Stimulated activated CD8-positive, alpha-beta memory T cell treated with anti-CD3 and anti-CD28 coated beads, Interleukin-15, amount 100 ng/mL, for 24 hours (primary cell): ENCODE measurements at places on chromosomes 11 and 22.

GRCh38 chr11:67640758-67641337 lies 1.3 kb upstream of the TBX10 start:
- DNase-seq: no peak

DNA sequence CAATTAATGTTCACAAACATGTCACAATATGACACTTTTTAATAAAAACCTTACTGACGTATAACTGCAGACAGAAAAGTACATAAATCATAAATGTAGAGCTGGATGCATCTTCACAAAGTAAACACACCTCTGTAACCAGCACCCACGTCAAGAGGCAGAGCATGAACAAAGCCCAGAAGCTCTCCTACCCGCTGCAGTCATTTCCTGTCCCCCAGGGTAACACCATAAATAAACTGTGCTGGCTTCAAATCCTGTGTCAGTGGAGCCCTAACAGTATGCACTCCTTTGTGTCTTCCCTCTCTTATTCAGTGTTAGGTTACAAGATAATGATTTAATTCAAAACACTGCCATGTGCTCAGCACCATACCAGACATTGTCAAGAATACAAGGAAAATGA lies 5.7 kb downstream of the SYT13 start:
- DNase-seq: no peak

DNA sequence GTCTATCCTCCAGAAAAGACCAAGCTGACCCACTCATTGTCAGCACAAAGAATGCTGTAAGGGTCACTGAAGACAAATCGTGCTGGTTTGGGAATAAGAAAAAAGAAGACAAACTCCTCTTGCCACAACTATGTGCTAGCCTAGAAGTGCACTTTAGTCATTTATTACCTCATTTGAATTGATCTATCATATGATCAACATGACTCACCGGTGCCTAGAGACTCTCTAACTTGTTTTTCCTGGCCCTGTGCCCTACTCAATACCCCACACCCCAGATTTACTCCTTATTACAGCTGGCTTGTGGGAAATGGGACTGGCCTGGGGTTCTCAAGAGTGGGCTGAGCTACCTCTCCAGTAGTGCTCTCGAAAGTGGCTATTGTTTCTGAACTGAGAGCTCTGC lies 35.9 kb upstream of the HORMAD2 start:
- no peak for DNase-seq

GRCh38 chr11:76256448-76256847 lies 50.1 kb upstream of the WNT11 start:
- no peak for DNase-seq

GRCh38 chr11:2449548-2450320 lies 4.9 kb downstream of the KCNQ1 start:
- no peak for DNase-seq

- DNase-seq: no peak
Observed at GRCh38 chr11:38131535-38131934, 1533.5 kb upstream of the RAG2 start.

DNA sequence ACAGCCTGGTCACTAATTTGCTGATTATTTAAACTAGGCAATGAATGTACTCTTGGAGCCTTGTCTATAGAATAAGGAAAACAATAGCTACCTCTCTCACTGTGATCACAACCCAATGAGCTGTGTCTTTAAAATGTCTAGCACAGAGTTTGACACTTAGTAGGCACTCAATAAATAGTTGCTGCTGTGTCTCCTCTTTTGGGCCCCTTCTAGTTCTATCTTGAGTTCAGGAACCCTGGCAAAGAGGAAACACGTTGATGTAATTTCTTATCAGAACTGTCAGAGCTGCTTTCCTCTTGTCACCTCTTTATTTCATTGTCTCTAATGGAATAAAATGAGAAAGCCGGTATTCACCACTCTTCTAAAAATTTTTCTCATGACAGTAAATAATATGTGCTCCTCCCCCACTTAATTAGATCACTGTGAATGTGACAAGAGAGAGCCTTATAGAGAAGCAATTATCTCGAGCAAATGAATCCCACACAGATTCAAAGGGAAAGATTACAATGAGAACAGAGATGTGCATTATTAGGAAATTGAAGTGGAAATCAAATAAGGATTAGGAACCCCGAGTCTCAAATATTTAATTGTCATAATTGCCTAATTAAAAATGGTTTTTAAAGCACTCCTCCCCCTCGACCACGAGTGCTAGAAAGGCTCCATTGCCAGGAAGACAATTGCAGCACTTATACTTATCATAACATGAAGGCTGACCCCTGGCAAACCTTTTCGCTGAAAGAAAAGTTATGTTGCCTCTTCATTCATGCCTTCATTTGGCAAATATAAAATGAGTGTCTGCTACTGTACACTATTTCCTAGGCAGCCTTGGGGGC lies 175.0 kb upstream of the BDNF start:
- no peak for DNase-seq

DNA sequence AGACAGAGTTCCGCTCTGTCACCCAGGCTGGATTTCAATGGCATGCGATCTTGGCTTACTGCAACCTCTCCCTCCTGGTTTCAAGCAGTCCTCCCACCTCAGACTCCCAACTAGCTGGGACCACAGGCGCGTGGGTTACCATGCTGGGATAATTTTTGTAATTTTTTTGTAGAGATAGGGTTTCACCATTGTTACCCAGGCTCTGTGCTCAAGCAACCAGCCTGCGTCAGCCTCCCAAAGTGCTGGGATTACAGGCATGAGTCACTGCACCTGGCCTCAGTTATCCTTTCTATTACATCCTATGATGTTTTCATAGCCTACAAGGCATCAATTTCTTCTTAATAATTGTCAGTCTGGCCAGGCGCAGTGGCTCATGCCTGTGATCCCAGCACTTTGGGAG lies 36.5 kb downstream of the LRRC74B start:
- no peak for DNase-seq

DNA sequence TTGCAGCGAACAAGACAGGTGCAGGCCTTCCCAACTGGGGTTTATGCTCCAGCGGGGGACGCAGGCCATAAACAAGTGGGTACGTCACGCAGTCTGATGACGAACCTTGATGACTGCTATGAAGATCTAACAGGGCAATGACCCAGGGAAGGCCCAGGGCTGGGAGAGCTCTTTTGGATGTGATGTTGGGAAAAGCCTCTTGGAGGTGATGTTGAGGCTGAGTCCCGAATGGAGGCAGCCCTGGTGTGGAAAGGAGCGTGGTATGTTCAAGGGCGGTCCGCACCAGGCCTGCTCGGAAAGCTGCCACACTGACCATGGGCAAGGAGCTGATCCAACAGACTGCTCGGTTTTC lies 5.8 kb downstream of the FADS2 start:
- DNase-seq: no peak

DNA sequence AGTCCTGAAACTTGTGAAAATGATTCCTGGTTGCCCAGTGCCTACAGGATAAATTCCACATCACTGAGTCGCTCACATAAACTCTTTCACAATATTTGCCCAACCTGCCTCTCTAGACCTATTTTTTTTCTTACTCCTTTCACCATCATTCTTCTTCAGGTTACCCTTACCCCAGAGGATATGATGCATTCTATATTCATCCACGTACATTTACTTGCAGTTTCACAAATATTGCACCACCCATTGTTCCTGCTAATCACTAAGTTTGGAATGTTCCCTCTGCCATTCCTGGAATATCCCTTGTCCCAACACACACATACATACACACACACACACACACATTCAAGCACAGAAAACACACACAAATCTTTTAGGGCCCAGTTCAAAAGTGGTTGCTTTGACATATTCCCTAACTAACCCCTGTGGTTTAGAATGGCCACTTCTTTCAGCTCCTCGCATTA lies 379.5 kb downstream of the ETS1 start:
- no peak for DNase-seq

GRCh38 chr11:65547446-65548125 lies 10.6 kb downstream of the LTBP3 start:
- no peak for DNase-seq

GRCh38 chr11:119436711-119437110 lies 13.7 kb upstream of the THY1 start:
- DNase-seq: no peak

- DNase-seq: no peak
Observed at GRCh38 chr11:35746356-35747153, 84.0 kb downstream of the TRIM44 start.

GRCh38 chr11:72998676-72999075 lies 143.4 kb downstream of the FCHSD2 start:
- DNase-seq: no peak

DNA sequence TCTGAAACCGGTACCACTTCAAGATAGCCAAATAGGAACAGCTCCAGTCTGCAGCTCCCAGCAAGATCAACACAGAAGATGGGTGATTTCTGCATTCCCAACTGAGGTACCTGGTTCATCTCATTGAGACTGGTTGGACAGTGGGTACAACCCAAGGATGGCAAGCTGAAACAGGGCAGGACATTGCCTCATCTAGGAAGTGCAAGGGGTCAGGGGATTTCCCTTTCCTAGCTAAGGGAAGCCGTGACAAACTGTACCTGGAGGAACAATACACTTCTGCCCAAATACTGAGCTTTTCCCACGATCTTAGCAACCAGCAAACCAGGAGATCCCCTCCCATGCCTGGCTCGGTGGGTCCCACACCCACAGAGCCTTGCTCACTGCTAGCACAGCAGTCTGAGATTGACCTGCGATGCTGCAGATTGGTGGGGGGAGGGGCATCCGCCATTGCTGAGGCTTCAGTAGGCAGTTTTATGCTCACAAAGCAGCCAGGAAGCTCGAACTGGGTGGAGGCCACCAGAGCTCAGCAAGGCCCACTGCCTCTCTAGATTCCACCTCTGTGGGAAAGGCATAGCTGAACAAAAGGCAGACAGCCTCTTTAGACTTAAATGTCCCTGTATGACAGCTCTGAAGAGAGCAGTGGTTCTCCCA lies 59.9 kb upstream of the C11orf58 start:
- no peak for DNase-seq

DNA sequence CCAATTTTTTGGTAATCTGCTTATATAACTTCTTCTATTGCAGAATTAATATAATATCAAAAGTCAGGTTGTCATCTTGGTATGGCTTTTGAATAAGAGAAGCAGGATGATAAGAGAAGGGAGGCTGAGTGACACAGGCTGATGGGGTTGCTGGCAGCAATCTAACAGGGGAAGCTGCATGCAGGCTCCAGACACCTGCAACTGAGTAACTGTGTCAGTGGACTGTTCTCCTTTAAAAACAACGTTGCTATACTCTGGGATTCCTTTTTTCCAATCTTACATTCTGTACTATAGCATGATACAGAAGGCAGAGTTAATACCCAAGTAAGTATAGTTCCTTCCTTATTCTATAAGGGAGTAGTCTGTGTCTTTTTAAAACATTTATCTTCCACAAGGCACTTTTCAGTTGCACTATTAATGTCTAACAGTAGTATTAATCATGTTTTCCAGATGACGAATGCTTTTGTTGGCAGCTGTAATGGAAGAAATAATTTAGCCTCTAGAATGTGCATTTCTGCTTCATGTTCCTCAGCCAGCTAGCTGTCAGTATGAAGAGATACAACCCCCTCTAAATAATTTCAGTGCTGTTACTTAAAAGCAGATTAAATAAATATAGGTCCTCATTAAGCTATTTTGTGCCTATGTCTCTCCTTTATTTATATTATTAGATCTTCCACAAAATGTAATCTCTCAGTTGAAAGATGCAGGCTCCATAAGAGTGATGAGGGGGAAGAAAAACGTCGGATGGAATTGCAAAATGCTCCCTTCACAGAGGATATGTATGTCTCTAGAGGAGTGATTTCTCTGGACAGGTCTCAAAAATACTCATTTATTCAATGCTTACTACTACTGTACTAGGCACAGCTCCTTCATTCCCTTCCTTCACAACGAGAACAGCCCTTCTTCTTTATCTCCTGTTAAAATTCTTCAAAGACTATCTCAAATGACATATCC lies 50.8 kb downstream of the ATG16L2 start:
- no peak for DNase-seq

DNA sequence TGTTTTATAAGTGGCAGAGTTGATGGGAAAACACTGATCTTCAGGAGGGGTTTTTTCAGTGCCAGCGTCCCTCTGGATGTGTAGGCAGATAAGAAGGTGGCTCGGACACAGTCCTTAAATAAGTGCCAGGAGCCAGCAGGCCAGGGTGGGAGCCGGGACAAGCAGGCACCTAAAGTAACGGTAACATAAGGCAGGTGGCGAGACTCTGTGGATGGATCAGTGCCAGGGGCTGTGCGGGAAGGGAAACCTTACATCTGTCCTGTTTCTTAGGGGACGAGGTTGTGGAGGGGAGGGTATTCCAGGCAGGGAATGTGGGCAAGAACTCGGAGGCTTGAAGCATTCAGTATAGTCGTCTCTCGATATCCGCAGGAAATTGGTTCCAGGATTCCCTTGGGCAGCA lies 15.9 kb downstream of the BCR start:
- DNase-seq: no peak

- DNase-seq: no peak
Observed at GRCh38 chr11:1326435-1327063, 17.1 kb upstream of the TOLLIP start.

DNA sequence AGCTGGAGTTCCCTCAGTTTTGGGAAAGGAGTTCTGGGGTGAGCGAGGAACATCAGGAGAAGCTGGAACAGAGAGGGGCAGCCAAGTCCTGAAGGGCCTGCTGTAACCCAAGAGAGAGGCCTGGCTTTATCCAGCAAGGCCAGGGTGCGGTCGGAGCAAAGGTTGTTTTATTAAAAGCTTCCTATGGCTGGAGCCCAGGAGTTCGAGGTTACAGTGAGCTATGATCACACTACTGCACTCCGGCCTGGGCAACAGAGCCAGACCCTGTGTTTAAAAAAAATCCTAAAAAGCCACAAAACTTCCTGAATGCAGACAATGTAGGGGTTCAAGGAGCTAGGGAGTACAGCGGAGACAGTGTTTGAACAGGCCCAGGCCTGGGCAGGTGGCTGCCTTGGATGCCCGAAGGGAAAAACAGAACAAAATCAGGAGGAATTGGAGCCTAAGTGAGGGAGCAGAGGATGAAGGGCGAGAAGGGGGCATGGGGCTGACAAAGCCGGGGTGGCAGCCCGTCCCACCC lies 22.2 kb upstream of the MALAT1 start:
- DNase-seq: no peak

- DNase-seq: no peak
Observed at GRCh38 chr11:46326813-46327416, 20.3 kb upstream of the DGKZ start.

DNA sequence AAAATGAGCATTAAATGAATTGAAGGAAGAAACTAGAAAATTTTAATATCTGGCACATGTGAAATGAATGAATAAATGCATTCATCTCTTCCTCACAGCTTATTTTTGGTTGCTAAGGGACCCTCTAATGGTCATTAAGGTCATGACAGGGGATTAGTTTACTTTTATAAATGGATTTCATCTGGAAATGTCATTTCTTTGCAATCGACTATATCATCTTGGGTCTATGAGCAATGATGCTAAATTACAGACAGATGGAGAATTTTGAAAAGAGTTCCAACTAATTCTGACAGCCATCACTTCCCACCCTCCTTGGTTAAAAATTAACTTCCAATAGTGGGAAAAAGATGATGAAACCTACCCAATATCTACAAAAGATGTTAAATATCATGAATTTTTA lies 98.0 kb downstream of the KIF18A start:
- DNase-seq: no peak

GRCh38 chr11:57100638-57101331 lies 81.0 kb upstream of the LRRC55 start:
- DNase-seq: no peak

GRCh38 chr11:128615076-128615475 lies 27.7 kb upstream of the ETS1 start:
- no peak for DNase-seq

GRCh38 chr22:42973536-42973881 lies 41.4 kb downstream of the PACSIN2 start:
- no peak for DNase-seq
